Suppressor macrophage treated with lipopolysaccharide for 4 hours (primary cell): ENCODE measurements at places on chromosomes 4 and X.

- DNase-seq: no peak
Measured at GRCh38 chrX:11311706-11312105, 18.5 kb downstream of the AMELX start.

- DNase-seq: no peak
Measured at GRCh38 chr4:174581901-174582300, 59.6 kb upstream of the HPGD start.

GRCh38 chr4:84502955-84503373, 3.9 kb upstream of the NKX6-1 start:
- no peak for DNase-seq

DNA sequence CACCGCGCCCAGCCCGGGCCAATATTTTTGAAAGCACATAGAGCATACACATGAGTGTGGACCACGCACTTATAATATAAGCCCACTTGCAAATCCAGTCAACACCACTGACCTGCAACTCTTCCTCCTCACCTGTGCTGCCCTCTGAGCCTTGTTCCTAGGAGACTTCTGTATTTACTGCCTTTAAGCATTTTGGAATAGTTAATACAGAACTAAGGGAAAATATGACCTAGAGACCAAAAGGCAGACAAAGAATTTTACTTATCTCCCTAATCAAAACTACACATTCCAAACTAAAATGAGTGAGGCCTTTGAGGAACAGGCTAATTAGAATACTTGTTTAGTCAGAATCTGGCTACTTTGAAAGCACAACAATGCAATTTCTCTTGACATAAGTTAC, 89.1 kb downstream of the RELL1 start:
- DNase-seq: no peak

DNA sequence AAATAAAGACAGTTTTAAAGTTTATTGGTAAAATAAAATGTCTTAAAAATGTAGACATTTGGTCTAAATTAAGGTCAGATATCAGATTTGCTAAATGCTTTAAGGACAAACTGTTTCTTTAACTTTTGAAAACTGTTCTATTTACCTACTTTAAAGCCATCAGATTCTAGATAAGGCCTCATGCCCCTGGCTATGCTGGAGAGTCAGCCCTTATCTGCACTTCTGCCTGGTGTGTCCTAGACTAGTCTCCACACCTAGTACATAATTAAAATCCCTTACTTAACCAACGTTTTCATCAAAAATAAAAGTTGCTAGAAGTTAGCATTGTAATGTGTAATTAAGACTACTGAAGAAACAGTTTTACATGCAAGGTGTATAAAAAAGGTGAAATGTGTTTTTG, 25.6 kb downstream of the HSD17B11 start:
- DNase-seq: no peak

DNA sequence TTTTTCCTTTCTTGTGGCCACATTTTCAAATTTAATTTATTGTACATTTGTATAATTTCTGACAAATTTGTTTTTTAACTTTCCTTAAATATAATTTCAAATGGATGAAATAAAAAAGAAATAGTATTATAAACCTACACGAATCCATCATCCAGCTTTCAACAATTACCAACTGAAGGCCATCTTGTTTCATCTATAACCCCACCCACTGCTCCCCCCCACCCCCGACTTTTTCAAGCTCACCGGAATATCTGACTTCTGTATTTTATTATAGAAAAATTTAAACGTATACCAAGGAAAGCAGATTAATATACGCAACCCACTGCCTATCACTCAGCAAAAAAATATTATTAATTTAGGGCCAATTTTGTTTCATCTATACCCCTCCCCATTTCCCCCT, 1.1 kb downstream of the MORF4L2 start:
- DNase-seq: peak; percentile 3

GRCh38 chrX:75648803-75649588, 126.2 kb upstream of the ZDHHC15 start:
- DNase-seq: no peak

DNA sequence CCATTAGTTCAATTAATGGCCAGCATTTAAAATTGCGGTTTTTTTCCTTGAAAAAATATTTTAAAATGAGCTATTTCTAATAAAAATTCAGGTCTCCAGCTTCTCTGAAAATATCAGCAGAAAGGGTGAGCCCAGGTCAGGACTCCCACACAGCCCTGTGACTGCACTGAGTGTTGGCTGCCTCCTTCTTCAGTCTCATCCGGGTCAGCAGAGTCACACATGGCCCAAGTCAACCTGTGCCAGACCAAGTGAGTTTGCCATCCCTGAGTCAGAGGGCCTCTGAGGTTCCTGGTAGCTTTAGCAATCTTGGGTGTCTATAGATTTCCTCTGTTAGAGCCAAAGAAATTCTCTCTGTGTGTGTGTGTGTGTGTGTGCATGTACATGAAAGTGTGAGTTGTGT, 22.1 kb upstream of the MSX1 start:
- no peak for DNase-seq

DNA sequence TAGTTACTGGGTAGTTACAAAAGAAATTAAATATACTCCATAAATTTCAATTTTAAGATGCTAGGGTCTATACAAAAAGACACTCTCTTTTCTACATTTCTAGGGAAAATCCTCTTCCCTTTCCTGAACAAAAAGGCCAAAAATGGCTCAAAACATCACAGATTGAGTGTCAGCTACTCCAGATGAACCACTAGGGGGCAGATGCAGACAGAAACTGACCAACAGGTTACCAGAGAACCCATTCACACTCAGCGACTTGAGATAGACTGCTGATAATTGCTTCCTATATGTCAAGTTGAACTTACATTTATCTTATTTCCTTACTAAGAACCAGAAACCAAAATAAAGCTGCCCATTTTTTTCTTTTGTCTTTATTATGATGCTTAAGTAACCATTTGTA, 83.4 kb upstream of the MID1IP1 start:
- DNase-seq: peak; percentile 34

- no peak for DNase-seq
Measured at GRCh38 chr4:158682066-158682465, 10.0 kb downstream of the ETFDH start.

DNA sequence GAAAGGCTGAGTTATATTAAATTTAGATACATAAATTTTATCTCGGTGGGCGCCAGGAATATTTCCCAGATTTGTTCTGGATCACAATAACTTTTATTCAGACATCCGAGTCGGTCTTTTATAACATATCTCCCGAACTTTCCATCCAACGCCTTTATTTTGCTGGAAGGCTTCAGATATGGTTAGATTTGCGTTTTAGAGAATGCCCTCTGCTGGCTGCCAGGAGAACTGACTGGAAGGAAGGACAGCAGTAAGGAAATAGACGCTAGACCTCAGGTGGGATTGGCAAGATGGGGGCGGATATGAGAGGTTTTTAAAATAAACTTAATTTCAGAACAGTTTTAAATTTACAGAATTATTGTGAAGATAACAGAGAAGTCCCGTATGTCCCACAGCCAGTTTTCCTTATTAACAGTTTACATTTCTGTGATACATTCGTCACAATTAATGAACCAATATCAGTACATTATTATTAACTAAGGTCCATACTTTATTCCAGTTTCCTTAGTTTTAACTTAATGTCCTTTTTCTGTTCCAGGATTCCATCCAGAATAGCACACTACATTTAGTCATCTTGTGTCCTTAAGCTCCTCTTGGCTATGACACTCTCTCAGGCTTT, 4.6 kb upstream of the KANTR start:
- DNase-seq: peak; percentile 39

DNA sequence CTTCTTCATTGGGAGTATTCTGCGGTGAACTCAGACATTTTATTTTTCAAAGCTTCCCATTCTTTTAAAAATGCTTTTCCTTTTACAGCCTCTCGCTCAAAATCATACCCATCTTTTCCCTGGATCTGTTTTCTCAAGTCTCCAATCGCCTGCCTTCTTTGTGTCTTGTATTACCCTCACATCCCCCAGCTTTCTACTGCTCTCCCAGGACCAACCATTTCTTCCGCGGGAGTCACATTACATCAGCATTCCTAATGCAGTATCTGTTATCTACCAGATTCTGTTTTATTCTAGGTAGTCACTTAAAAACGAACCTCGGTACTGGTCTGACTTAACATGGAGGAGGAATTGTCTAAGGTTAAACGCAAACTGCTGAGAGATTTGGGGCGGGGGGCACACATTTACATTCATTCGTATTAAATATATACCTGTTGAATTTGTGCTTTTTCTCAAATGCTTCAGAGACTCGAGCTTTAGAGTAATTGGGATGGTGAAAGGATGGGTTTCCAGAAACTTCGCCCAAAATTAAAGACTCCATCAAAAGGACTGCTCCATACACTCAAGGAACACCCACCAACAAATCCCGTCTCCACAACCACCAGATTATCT, 493 bp upstream of the UCHL1 start:
- no peak for DNase-seq

DNA sequence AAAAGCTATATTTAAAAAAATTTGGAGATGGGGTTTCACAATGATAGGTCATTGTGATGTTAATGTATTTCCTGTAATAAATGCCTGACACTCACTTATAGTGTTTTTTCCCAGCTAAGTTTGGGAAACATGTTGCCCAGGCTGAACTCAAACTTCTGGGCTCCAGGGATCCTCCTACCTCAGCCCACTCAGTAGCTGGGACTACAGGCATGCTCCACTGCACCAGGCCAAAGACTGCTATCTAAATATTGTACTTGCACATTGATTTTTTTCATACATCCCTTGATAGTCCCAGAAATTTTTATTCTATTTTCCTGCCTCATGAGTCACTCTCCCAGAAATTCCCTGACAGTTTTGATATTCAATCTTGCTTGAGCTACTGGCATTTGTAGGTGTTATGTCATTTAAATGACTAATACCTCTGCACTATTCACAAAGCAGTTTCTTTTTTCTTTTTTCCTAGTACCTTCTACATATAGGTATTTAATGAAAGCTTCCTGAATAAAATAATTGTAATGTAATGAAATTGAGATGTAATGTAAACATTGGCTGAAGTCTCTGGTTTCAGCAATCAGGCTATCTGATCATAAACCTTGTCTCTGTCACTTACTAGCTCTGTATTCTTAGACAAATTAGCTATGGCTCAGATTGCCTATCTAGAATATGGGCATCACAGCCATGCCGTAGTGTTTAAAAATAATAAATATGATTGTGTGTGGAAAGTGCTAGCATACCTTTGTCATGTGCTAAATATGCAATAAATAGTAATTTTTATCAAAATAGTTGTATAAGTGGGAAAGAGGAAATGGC, 1973.0 kb upstream of the AGA start:
- DNase-seq: no peak

DNA sequence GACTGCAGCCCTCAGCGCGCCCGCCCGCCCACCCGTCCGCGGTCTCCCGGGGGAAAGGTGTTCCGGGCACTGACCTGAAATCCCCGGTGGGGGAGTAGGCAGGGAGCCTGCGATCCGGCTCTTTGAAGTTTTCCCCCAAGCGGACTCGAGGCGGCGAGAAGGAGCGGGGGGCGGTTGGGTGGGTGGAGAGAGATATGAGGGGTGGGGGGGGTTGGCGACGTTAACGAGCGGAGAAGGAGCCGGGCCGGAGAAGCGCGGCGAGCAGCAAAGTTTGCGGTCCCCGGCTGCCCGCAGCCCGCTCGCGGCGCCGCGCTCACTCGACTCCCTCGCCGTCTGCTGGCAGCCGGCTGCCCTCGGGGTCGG, 636 bp downstream of the BCOR start:
- no peak for DNase-seq

GRCh38 chr4:124682384-124682783, 30.1 kb downstream of the ANKRD50 start:
- DNase-seq: peak; percentile 20

- no peak for DNase-seq
Measured at GRCh38 chr4:107743532-107743931, 23.5 kb upstream of the PAPSS1 start.

GRCh38 chr4:95540227-95540626, 8.5 kb downstream of the UNC5C start:
- no peak for DNase-seq

- no peak for DNase-seq
Measured at GRCh38 chr4:176753049-176753448, 39.7 kb downstream of the VEGFC start.

GRCh38 chr4:24642981-24643547, 58.7 kb upstream of the DHX15 start:
- DNase-seq: no peak

- peak; percentile 46 for DNase-seq
Measured at GRCh38 chrX:50905334-50905733, 5.2 kb upstream of the BMP15 start.

- DNase-seq: peak; percentile 60
Measured at GRCh38 chrX:109847257-109848187, 114.5 kb upstream of the ACSL4 start.

- no peak for DNase-seq
Measured at GRCh38 chrX:115409551-115409950, 120.0 kb downstream of the LUZP4 start.

GRCh38 chrX:122500556-122500955, 683.5 kb upstream of the GRIA3 start:
- no peak for DNase-seq

DNA sequence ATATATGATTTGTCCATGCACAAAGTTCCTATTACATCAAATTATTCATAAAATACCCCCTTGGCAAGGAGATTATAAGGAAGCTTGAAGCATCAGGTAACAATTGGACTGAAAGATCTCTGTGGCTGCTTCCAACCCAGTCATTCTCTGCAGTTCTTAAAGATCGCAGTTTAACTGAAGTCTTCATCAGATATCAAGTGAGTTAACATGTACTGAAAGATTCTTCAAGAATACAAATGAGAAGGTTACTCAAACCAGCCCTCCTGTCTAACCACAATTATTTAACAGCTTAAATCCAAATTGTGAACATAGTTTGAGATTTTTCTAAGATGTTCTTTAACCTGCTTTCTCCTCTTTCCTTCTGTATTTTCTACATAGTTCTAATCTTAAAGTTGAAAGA, 56.1 kb downstream of the SLC10A7 start:
- DNase-seq: no peak

DNA sequence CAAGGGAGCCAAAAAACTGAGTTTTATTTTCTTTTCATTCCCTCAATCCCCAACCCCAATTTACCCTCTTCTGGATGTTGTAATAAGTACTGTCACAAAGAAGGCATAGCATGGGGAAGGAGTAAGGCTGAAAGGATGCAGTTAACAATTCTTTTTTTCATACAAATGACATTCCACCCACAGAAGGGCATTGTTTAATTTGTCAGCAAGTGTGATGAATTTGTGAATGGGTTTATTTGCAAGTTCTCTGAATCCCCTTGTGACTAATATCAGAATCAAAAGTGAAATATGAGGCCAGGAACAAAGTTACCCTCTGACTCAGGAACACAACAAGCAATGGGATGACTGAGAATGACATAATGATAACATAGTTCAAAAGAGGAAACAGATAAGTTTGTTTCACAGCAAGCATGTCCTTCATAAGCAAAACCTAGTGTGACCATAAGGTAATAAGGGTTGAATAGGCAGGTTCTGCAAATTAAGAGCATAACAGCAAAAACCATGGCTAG, 2.1 kb downstream of the GEMIN8 start:
- DNase-seq: peak; percentile 81

- no peak for DNase-seq
Measured at GRCh38 chr4:153502584-153502983, 36.4 kb downstream of the TMEM131L start.

DNA sequence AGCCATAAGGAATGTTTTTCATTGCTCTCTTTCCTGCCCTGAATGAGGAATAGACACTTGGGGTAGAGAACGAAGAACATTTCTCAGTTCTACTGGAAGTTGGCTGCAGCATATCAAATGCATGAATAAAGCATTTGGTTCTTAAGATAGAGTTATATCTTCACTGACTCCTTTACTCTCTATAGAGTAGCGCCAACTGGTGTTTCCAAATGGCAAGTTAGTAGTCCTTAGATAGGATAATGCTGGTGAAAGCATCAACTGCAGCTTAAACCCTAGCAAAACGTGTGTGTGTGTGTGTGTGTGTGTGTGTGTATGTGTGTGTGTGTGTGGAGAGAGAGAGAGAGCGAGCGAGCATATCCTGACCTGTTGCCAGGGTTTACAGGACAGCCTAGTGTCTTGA, 62.2 kb upstream of the FRMPD4 start:
- DNase-seq: no peak
